ENCODE measurements at places on chromosomes 6 and 20. TPM values are rescaled to one million over a fixed set of nuclear protein-coding genes. Genes with fewer than 3 reads are reported as not detected.

THBS2 gene
- 519 TPM for total RNA-seq

PI16 gene
- total RNA-seq: 1.5 TPM

PPP1R3D gene
- 4.8 TPM for total RNA-seq

CYP21A2 gene
- 1.3 TPM for total RNA-seq

TNNC2 gene
- total RNA-seq: 0.45 TPM

GPR63 gene
- 0.27 TPM for total RNA-seq

WRNIP1 gene
- 25.8 TPM for total RNA-seq

PTCHD4 gene
- total RNA-seq: 9.8 TPM

GINS1 gene
- 7.9 TPM for total RNA-seq

HUS1B gene
- total RNA-seq: 0.65 TPM

LY6G6C gene
- total RNA-seq: not detected

RIPOR2 gene
- total RNA-seq: 1.4 TPM

ATP6V1G2 gene
- 3.8 TPM for total RNA-seq

TTK gene
- 35.9 TPM for total RNA-seq

CRISP2 gene
- total RNA-seq: not detected

SNX5 gene
- 147 TPM for total RNA-seq

LCA5 gene
- total RNA-seq: 12.1 TPM

PHACTR3 gene
- not detected for total RNA-seq

ZNF311 gene
- total RNA-seq: 1.3 TPM
